Upper lobe of left lung (tissue), 6 donors: ENCODE measurements at places on chromosomes 7 and 10. TPM values are rescaled to one million over a fixed set of nuclear protein-coding genes. Genes with fewer than 3 reads are reported as not detected.

The ANLN gene
- total RNA-seq: 5.2 TPM

DNA sequence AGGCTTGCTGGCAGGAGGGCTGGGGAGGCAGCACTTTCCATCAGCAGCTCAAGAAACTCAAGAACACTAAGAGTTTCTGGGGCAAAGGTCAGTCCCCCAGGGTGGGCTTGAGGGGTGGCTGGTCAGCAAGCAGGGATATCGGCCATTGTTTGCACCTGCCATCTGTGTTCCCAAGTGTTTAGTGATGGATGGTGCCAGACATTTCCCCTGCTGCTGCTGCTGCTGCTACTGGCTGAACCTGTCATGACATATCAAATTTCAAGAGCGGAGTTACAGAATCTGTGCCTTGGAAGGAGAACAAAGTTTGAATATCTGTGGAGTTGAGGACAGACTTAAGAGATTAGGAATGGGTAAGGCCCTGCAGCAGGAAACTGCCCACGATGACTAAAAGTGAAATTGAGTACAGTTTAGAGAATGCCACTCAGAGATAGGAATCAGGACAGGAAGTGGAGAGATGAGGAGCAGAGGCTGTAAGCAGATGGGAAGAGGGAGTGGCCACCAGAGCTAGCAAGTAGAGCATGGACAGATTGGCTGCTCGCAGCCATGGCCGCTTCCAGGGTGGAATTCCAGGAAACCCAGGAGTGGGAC, 39.2 kb upstream of the PPP1R3C start:
- H3K4me1 ChIP-seq: no peaks in the 10 kb centered on the region
- no peaks in the 10 kb centered on the region for H3K27me3 ChIP-seq
- no peak overlapping the region for H3K27ac ChIP-seq
- no peaks in the 10 kb centered on the region for H3K36me3 ChIP-seq

DNA sequence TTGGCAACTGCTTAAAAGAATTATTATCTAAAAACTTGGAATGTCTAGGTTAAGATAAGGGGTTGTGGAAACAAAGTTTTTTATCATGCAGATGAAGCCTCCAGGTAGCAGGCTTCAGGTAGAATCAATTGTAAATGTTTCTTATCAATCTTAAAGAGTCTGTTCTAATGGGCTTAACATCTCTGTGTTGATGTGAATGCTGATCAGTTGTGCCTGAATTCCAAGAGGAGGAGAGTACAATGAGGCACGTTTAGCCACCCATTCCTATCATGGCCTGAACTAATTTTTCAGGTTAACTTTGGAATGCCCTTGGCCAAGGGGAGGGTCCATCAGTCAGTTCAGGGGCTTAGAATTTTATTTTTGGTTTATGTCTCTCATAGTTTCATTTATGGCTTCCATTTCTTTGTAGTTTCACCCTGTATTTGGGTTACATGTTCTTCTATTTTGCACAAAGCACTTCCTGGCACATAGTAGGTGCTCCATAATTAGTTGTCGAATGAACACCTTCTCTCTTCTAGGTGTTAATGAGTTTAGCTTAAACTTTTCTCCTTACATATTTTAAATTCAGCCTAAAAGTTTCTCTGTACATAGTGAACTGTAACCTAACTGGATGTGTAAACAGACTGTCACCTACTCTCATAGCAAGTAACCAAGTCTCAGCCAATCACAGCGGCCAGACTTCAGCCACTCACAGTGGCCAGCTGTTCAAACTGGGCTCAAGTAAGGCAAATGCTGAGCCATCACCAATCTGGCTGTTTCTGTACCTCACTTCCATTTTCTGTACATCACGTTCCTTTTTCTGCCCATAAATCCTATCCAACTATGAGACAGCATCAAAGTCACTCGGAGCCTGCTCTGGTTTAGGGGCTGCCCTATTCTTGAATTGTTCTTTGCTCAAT, 34.7 kb downstream of the ALOX5 start:
- H3K27me3 ChIP-seq: no peaks in the 10 kb centered on the region
- no peak overlapping the region for H3K4me3 ChIP-seq
- H3K27ac ChIP-seq: no peak overlapping the region

GRCh38 chr7:150412518-150413488, 33.7 kb downstream of the ZNF775 start:
- no peak overlapping the region for H3K4me3 ChIP-seq
- H3K4me1 ChIP-seq: no peaks in the 10 kb centered on the region
- no peak overlapping the region for H3K27ac ChIP-seq
- peak; percentile 65 for DNase-seq
- no peaks in the 10 kb centered on the region for H3K27me3 ChIP-seq

DNA sequence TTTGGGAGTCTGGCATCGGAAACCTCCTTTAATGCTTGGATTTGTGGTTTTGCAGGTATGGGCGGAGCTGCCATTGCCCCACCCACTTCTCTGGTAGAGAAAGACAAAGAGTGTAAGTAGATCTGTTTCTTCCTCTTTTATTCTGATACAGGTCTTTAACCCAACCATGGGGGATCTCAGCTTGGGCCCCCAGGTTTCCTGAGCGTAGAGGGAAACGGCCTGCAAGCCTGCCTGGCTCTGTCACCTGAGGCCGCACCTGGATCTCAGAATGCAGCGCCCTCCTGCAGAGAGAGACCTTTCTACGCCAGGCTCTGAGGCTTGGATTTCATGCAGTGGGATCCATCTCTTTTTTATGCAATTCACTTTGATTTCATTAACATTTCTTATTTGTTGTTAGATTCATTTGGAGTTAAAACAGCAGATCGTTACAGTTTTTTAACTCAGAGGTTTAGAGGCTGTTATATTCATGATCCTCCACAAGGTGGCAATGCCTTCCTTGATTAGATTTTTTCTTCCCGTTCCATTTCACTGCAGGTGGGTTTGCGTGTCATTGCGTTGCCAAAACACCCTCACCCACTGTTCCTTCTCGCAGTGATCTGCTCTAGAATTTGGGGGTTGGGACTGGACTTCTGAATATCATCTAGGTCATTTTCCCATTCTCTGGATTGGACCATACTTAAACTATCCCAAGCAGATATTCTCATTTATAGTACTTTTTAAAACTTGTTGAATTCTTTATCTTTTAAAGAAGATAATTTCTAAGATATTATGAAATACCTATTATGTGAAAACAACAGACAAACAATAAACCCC, 20.0 kb downstream of the RBM17 start:
- no peak overlapping the region for H3K27ac ChIP-seq
- DNase-seq: no peak
- peaks cover 4% of the 10 kb centered on the region for H3K4me1 ChIP-seq
- peaks cover 97% of the 10 kb centered on the region for H3K36me3 ChIP-seq
- no peak overlapping the region for H3K4me3 ChIP-seq

The PROSER2 gene
- 19.8 TPM for total RNA-seq

- H3K27me3 ChIP-seq: no peaks in the 10 kb centered on the region
- no peak overlapping the region for H3K4me3 ChIP-seq
These were observed 116.3 kb upstream of the GDF10 start for GRCh38 chr10:47183704-47184041.

GRCh38 chr10:116141246-116141645, 131.8 kb downstream of the GFRA1 start:
- H3K27me3 ChIP-seq: no peaks in the 10 kb centered on the region
- H3K36me3 ChIP-seq: no peaks in the 10 kb centered on the region
- H3K27ac ChIP-seq: no peak overlapping the region
- no peak for DNase-seq
- no peaks in the 10 kb centered on the region for H3K4me1 ChIP-seq

GRCh38 chr10:121732656-121733445, 134.6 kb upstream of the FGFR2 start:
- H3K4me1 ChIP-seq: no peaks in the 10 kb centered on the region
- H3K27ac ChIP-seq: no peak overlapping the region
- no peaks in the 10 kb centered on the region for H3K36me3 ChIP-seq
- DNase-seq: no peak

The FEZF1 gene
- not detected for total RNA-seq

GRCh38 chr7:158374146-158374545, 213.5 kb downstream of the PTPRN2 start:
- no peak for DNase-seq
- H3K36me3 ChIP-seq: no peaks in the 10 kb centered on the region
- H3K27ac ChIP-seq: no peak overlapping the region
- no peaks in the 10 kb centered on the region for H3K4me1 ChIP-seq

GRCh38 chr10:17784688-17785087, 24.5 kb upstream of the MRC1 start:
- H3K36me3 ChIP-seq: no peaks in the 10 kb centered on the region
- H3K27me3 ChIP-seq: no peaks in the 10 kb centered on the region
- no peak overlapping the region for H3K27ac ChIP-seq
- no peak overlapping the region for H3K4me3 ChIP-seq
- H3K4me1 ChIP-seq: peaks cover 20% of the 10 kb centered on the region

DNA sequence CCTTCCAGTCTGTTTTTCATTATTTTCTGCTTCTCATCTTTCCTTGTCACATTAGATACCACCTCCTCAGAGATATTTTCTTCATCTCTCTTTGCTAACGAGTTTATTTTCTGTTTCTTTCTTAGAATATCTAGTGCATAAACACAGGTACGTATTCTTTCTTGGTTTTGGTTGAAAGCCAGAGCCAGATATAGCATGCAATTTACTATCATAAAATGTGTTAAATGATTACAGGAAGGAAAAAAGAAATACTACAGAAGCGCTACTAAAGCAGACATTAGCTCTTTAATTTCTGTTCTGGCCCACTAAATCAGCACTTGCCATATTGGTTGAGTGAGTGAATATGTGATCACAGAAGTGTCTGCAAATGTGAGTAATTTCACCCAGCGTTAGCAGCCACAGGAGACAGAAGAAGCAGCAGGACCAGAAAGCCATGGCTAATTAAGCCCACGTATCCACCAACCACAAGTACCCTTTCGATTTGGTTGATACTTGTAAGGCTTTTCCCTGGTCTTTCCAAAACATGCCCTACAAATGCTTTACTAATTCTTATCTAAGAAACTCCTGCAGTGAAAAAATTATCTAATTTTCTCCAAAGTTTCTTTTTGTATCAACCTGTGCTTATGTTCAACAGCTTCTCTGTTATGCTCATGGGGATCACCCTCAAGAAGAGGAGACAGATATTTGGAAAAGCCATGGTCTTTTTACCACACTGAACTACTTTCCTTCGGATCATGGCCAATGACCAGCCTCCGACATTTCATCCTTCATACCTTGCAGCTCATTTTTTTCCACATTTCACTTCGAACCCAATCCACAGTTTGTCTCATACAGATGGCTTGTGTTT, 23.1 kb upstream of the MACC1 start:
- no peak overlapping the region for H3K27ac ChIP-seq
- no peaks in the 10 kb centered on the region for H3K4me1 ChIP-seq
- no peak overlapping the region for H3K4me3 ChIP-seq
- no peaks in the 10 kb centered on the region for H3K27me3 ChIP-seq

GRCh38 chr10:30121401-30121800, 62.0 kb upstream of the JCAD start:
- no peak for DNase-seq
- no peak overlapping the region for H3K27ac ChIP-seq
- no peaks in the 10 kb centered on the region for H3K36me3 ChIP-seq
- no peak overlapping the region for H3K4me3 ChIP-seq
